ACHN (cell line): ENCODE measurements at places on chromosomes 7 and 10.

GRCh38 chr7:128322040-128322643, 21.6 kb downstream of the RBM28 start:
- peak; percentile 54 for DNase-seq

DNA sequence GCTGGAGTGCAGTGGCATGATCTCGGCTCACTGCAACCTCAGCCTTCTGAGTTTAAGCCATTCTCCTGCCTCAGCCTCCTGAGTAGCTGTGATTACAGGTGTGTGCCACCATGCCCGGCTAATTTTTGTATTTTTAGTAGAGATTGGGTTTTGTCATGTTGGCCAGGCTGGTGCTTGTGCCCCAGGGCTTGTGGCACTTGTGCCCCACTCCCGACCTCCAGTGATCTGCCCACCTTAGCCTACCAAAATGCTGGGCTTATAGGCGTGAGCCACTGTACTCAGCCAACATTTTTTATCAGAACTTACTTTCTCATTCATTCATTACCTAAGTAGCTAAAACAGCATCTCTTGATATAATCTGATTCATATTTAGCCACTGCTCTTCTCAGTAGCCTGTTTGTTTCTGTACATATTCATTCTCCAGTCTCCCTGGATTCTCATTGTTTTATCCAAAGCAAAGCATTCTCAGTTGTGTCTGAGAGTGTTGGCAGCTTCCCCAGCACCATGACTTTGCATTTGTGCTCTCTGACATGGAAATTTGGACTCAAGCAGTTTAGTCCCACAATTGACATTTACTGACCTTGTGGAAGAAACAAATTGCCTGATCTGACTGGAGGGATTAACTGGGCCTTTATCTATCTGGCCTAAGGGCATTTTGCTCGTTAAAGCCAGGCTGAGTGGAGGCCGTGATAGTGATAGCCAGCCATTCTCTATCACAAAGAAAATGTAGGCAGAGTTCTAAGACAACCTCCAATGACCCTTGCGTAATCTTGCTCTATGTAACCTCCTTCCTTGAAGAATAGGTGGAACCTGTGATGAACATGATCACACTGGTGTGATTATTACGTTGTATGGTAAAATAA, 44.9 kb downstream of the AKR1B15 start:
- DNase-seq, result peak; percentile 38

DNA sequence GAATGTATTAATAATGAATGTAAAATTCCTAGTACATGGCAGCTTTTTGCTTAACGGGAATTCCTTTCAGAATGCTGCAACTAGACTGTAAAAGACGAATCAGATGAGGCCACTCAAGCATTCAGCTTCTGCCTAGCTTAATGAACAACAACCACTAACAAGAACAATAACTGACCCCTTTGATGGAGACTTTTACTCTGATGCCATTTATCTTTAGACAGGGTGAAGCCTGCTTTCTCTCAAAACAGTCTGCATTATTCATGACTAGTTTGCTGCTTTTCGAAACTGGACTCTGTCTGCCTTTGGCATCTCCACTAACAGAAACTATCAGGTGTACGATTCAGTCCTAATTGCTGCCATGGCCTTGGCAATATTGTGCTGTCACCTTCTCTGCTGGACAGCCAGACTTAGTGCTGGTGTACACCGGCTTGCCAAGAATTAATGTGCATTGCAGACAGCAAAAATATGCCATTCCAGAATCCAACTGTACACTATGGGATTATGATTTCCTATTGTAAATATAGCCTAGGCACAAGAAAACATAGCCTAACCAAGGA, 295.5 kb upstream of the CDC14C start:
- DNase-seq, result no peak

DNA sequence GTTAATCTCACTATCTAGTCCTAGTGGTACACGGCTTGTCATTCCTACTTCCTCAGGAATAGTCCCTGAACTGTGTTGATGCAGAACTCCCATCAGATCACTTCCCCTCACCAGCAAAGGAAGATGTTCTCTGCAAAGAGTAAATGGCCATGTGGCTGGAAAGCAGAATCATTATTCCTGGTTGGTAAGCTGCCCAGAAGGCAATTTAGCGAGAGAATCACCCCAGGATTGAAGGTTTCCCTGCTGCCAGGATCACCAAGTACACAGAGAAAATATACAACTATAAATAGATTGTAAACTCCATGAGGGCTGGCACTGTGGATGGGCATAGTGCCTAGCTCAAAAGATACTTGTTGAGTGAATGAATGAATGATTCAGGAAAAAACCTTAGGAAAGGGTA, 115.0 kb downstream of the GFRA1 start:
- no peak for DNase-seq

DNA sequence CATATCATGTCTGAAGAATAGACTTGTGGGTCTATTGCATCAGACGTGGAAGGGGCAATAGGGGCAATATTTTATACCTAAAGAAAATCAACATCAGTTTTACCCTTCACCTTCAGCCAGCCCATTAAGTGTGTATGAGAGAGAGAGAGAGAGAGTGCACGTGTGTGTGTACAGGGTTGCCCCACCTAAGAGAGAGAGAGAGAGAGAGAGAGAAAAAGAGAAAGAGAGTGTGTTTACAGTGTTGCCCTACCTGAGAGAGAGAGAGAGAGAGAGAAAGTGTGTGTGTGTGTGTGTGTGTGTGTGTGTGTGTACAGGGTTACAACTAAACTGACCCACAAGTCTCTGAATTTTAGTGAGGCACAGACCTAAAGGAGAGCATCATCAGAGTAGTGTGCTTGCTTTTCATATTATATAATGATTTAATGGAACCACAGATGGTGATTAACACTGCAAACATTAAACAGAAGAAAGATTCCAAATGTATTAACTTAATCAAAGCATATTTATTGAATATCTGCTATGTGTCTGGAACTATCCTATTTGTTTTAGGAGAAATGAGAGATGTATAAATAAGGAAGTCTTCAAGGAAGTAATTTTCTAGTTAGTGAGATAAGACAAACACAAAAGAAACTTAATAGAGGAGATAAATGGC, 66.8 kb downstream of the CD36 start:
- no peak for DNase-seq

DNA sequence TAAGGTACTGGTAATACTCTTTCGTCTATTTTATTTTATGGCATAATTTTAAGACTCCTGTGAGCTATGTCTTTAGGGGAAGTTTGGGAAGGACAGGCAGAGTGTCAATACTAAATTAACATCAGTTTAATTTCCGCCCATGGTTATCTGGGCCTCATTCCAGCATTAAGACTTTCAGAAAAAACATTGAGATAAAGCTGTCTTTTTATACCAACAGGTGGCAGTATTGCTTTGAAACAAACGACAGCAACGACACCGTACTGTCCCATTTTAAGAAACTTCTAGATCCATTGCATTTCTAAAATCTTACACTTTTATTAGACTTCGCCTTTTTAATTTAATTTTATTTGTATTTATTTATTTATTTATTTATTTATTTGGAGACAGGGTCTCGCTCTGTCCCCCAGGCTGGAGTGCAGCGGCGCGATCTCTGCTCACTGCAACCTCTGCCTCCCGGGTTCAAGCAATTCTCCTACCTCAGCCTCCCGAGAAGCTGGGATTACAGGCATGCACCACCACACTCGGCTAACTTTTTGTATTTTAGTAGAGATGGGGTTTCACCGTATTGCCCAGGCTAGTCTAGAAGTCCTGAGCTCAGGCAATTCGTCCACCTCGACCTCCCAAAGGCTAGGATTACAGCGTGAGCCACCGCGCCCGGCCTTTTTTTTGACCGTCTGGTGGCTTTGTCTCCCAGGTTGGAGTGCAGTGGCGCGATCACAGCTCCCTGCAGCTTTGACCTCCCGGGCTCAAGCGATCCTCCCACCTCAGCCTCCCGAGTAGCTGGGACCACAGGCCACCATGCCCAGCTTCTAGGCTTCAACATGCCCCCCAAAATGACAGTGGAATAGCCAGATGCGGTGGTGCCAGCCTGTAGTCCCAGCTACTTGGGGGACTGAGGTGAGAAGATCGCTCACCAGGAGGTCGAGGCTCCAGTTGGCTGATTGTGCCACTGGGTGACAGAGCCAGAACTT, 78.7 kb upstream of the C1GALT1 start:
- peak; percentile 79 for DNase-seq

GRCh38 chr7:122858320-122858719, 27.9 kb downstream of the CADPS2 start:
- no peak for DNase-seq

GRCh38 chr7:105743351-105744090, 132.9 kb downstream of the ATXN7L1 start:
- no peak for DNase-seq

DNA sequence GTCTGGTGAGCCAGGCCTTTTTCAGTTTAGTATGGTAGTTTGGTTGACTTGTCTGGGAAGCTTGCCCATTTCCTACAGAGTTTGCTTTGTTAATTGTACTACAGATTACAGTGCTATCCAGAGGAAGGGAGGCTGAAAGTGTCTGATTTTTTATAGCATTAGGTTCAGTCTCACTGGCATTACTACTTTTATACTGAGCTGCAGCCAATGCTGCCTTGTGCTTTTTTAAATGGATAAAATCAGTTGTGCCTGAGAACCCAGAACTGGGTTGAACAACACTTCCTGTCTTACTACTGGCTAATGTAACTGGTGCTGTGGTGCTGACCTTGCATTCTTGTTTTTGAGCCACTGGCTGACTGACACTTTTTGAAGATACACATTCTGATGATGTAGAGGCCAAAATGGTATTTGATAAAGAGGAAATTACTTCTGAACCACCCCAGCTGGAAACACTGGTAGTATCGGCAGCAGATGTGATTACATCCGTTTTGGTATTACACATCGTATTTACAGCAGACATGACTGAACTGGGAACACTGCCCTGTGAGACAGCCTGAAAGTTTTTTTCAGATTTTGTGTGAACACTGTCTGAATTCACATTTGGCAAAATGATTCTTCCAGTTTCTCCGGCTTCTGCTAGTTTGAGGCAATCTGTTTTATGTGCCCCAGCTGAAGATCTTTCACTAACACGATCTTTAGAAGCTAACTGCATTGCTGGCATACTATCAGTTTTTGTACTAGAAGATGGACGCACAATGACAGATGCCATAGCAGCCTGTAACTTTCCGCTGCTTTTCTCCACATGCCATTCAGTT, 74.1 kb downstream of the NRBF2 start:
- DNase-seq, result no peak

- no peak for DNase-seq
Observed at GRCh38 chr10:122361046-122361445, 13.5 kb upstream of the PLEKHA1 start.

GRCh38 chr7:69173341-69173740, 424.9 kb upstream of the AUTS2 start:
- no peak for DNase-seq

DNA sequence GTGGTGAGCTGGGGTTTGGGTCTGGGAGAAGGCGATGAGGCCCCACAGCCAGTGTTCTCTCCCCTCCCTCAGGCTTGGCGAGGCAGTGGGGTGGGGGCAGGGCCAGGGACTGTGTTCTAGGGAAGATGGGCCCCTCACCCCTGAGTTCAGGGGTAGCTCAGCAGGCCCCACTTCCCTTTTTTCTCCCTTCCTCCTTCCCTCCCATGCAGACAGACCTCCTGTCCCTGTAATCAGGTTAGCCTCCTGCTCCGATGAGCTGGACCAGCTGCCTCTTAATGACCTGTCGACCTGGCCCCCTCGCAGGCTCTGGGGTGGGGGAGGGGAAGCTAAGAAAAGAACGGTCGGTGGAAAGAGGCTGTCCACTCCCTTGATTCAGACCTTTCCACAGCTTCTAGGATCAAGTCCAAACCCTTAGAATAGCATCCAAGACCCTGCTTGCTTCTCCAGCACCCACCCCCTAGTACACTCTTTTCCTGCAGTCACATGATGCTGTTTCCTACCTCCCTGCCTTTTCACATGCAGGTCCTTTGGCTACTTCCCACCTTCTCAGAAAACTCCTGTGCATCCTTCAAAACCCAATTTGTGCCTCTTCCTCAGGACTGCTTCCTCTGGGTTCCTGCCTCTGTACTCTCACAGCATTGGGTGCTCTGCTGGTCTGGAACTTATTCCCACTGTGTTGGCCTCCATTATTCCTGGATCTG, 64.1 kb downstream of the ZMIZ1 start:
- DNase-seq, result no peak

GRCh38 chr10:59575269-59575668, 134.4 kb downstream of the SLC16A9 start:
- no peak for DNase-seq

DNA sequence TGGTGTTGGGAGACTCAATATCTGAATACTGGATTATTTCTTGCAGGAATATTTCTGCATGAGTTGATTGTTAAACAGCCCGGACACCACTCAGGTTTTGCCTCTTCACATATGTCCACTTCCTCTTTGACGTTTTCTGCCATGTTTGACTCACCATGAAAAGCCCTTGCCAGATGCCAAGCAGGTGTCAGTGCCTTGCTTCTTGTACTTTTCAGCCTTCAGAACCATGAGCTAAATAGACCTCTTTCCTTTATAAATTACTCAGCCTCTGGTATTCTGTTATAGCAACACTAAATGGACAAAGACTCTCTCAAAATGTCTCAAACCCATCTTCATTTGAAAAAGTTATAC, 24.7 kb upstream of the MACC1 start:
- DNase-seq, result no peak

GRCh38 chr7:130699686-130700085, 13.3 kb upstream of the TSGA13 start:
- DNase-seq, result peak; percentile 13

DNA sequence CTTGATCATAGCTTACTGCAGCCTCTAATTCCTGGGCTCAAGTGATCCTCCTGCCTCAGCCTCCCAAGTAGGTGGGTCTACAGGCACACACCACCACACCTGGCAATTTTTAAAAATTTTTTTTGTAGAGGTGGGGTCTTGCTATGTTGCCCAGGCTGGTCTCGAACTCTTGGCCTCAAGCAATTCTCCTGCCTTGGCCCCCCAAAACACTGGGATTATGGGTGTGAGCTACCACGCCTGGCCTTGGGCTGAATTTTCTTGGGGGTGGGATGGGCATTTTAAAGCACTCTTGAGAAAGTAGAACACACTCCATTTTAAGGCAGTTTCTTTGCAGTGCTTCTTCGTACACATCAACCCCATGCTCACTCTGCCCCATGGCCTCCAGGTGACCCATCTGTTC, 28.7 kb downstream of the TBXAS1 start:
- DNase-seq, result no peak

- no peak for DNase-seq
Observed at GRCh38 chr10:11159543-11160215, 142.0 kb downstream of the CELF2 start.

- no peak for DNase-seq
Observed at GRCh38 chr10:132385389-132385667, 11.7 kb upstream of the PWWP2B start.

DNA sequence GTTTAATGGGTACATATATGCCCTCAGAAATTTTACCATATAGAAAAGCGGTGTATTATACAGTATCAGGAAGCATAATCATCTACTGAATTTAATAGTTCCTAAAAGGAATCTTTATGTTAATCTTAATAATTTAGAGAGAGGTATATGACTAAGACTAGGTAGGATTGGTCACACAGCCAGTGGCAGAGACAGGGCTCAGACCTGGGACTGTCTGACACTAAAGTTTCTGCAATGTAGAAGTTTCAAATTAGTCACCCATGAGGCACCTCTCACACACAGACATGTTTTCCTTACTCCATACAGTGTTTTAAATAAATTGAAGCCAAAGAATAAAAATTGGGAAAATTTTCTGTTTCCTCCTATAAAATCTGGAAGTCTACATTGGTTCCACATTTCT, 72.8 kb upstream of the ADRA2A start:
- no peak for DNase-seq
